ENCODE measurements at places on chromosomes 13 and 19.
A peak's percentile ranks its signal among the peaks of the same experiment; 100 is the strongest.

DNA sequence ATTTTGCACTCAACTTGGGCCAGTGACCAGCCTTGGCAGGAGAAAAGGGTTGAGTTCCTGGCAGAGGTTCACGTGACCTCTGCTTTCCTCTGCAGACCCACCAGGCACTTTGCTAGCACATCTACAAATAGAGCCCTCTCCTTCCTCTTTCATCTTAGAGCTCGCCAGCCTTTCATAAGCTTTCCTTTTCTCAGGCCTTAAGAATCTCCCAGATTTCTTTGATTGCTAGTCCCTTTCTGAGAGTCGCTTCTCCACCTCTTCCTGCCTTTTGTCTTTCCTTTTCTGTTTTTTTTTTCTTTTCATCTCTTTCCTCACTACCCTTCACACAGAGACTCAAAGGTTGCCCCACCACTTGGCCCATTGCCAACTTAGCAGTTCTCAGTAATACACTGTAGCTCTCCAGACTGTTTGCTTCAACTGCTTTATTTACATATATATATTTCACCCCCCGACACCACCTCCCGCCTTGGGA lies 375.7 kb upstream of the SPRY2 start:
- DNase-seq: no peak

- DNase-seq: no peak
Measured at GRCh38 chr13:43720780-43721397, 65.9 kb downstream of the ENOX1 start.

DNA sequence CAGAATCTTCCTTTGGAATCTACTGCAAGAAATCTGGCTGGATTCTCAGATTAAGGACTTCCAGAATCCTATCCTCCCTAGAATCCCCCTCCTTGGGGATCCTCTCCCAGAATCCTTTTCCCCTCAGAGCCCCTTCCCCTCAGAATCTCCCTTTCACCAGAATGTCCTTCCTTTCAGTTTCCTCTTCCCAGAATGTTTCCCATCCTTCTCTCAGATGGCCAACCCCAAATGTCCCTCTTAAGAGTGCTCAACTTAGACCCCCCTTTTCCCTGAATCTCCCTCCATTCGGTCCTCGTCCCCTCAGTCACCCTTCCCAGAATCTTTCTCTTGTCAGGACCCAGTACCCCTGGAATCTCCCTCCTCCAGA lies 584 bp upstream of the RPS16 start:
- DNase-seq: no peak

- no peak for DNase-seq
Measured at GRCh38 chr13:43986421-43986981, 106.8 kb downstream of the LACC1 start.

GRCh38 chr13:46751811-46752635 lies 44.9 kb downstream of the ESD start:
- no peak for DNase-seq

DNA sequence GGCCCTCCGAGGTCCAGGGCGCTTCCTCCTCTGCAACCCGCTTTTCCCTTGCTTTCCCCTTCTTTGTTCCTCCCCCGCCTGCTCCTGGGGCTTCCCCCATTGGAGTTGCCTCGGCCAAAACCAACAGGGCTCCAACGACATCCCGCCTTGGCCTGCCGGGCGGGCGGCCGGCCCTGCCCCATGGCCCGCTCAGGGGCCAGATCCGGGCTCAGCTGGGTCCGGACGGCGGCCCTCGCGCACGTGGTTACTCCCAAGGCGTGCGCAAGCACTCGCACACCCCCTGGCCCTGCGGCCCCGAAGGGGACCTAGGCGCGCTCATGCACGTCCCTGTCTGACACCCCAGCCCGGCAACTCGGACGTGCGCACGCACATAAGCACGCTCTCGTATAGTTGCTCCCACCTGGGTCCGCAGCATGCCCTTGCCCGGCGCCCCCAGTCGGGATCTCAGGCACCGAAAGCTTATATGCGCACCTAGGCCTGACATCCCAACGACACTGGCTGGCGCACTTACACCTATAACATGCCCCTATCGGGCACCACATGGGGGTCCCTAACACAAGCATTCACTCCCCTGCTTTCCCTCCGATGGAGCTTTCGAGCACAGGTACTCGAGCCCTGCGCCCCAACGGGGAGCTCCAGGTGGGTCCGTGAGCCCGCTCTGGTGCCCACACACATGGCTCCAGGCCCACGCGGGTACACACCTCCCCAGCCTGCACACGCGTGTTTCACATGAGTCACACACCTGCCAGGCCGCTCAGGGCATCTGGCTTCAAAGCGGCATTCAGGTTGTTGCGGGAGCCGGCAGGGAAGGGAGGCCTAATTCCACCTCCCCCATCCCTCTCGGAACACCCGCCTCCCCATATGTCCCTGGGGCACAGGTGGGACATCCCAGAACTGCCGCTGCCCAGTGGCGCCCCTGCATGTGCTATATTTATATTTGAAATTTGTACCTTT lies 15.0 kb downstream of the NFIX start:
- DNase-seq: no peak

- no peak for DNase-seq
Measured at GRCh38 chr13:29654384-29654783, 58.9 kb upstream of the SLC7A1 start.

DNA sequence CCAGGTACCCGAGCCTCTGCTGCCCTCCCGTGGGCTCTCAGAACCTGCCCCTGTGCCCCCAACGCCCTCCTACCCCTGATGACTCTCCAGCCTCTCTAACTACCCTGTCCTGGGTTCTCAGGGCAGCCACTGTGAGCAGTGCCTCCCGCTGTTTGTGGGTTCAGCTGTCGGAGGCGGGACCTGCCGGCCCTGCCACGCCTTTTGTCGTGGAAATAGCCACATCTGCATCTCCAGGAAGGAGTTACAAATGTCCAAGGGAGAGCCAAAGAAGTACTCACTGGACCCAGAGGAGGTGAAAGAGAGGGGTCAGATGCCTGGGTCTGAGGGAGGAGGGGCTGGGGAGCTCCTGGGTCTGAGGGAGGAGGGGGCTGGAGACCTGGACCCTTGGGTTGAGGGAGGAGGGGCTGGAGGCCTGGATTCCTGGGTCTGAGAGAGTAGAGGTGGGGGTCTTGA lies 20.0 kb downstream of the CNFN start:
- no peak for DNase-seq

GRCh38 chr13:93309886-93310523 lies 83.4 kb downstream of the GPC6 start:
- DNase-seq: peak; percentile 9

DNA sequence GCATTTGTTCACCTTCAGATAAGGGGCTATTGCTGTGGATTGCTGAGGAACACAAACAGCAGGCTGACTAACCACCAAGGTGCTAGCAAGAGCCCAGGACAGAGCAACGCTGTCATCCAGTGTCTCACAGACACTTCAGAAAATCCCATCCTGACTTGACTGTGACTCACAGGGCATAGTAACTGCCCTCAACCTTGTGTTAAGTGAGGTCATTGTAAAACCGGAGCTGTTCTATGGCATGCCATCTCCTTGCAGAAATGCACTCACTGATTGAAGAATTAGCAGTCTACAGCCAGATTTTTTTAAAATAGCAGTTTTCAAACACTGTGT lies 51.1 kb downstream of the TNFRSF19 start:
- no peak for DNase-seq

DNA sequence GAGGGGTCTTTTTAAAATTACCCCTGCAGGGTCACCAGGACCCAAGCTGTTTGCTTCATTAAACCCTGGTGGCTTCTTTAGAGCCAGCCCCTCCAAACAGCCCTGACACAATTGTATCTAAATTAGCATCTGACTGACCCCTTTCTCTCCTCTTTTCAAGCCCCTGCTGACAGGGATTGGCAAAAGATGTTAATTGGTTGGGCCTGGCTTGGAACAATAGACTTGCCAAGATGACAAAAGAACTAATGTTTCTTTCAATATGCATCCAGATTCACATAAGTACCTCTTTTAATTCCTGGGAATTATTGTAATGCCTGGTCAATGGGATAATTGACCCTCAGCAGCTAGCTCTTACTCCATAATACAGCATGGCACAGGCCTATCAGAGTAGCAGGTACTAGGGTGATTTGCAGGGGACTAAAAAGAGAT lies 140.8 kb downstream of the SHISA2 start:
- no peak for DNase-seq

DNA sequence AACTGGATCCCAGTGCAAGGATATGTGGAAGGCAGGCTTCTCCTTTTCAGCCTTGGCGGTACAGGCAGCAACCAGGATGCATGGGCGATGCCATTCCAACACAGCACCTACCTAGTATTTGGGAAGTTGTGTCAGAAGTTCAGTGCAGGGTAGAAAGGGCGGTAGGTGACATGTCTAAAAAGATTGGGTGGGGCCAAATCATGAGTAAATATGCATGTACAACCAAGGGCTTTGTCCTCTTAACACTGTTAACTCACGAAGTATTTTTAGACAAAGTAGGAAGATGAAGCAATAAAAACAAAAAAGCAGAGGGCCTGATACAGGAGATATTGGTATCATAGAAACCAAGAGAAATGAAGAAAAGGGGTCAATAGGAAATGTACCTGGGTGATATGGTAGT lies 392.1 kb downstream of the MYO16 start:
- DNase-seq: no peak

GRCh38 chr13:76764916-76765315 lies 121.3 kb downstream of the KCTD12 start:
- DNase-seq: no peak

GRCh38 chr13:36061054-36061453 lies 70.1 kb downstream of the DCLK1 start:
- no peak for DNase-seq

GRCh38 chr19:56983804-56984203 lies 136.0 kb upstream of the USP29 start:
- no peak for DNase-seq

- DNase-seq: no peak
Measured at GRCh38 chr13:20174656-20175405, 14.0 kb upstream of the GJA3 start.

GRCh38 chr13:25717666-25718197 lies 334.1 kb downstream of the SHISA2 start:
- DNase-seq: no peak

GRCh38 chr13:31904941-31905824 lies 126.4 kb upstream of the FRY start:
- no peak for DNase-seq

DNA sequence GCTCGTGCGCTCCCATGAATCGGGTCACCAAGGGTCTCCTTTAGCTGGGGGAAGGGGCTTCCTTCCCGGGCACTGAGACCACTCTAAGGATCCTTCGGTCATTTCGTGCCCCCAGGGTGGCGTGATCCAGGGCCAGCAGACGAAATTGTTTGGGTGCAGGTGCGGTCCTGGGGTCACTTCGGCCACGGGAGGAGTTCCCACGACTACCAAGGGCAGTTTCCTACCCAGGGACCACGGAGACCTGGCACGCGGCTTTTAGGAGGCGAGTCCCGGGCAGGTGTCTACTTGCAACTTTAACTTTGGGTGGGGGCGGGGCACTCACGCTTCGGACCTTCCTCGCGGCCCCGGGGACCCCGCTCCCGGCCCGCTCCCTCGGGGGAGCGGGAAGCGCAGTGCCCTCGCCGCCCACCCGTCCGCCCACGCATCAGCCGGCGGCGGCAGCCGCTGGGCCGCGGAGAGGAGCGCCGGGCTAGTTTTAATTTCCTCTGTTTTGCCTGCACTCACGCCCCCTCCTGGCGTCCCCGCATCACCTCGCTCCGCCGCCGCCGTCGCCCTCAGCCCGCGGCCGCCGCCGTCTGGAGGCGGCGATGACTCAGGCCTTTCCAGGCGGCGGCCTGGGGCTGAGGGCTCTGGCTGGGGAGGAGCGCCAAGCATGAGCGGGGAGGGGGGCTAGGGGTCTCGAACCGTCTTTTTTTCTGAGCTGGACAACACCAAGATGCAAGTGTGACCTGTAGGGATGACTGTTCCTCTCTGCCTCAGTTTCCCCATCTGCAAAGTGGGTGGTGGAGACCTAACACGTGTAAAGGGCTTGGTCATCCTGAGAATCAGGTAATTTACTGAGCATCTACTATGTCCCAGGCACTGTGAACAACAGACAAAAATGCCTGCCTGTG lies 21.8 kb downstream of the OLFM2 start:
- DNase-seq: no peak

GRCh38 chr13:91592056-91593014 lies 193.9 kb downstream of the GPC5 start:
- DNase-seq: no peak

- DNase-seq: no peak
Measured at GRCh38 chr13:66033924-66034323, 1196.2 kb downstream of the PCDH9 start.

GRCh38 chr19:45058622-45059159 lies 17.6 kb downstream of the ZNF296 start:
- no peak for DNase-seq

GRCh38 chr13:49530457-49530856 lies 34.7 kb downstream of the PHF11 start:
- no peak for DNase-seq

GRCh38 chr13:42271337-42272114 lies 426 bp upstream of the AKAP11 start:
- peak; percentile 99 for DNase-seq

DNA sequence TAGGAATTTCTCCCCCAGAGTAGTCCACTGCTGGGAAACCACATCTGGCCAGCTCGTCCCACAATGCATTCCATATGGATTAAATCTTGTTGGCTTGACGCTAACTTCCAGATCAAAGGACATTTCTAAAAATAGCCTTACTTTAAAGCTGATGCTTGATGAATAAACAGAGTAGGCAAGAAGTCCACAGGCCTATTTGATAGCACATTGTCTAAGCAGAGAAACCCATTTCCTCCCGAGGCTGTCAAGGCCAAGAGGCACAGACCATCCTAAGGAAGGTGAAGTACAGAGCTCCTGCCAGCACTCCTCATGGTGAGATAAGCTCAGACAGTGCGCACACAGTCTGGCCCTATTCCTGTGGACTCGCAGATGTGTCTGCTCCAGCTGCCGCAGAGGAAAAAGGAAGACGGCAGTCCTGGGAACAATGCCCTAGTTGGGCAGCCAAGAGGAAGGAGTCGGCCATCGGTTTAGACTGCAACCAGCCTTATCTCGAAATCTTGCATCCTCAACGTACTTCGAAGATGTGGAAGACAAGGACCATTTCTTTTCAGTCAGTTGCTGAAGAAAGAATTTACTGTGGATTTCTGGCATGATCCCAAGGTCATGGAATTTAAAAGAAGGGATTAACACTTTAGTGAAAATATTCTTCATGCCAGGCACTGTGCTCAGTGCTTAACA lies 156.8 kb downstream of the RGCC start:
- DNase-seq: no peak

DNA sequence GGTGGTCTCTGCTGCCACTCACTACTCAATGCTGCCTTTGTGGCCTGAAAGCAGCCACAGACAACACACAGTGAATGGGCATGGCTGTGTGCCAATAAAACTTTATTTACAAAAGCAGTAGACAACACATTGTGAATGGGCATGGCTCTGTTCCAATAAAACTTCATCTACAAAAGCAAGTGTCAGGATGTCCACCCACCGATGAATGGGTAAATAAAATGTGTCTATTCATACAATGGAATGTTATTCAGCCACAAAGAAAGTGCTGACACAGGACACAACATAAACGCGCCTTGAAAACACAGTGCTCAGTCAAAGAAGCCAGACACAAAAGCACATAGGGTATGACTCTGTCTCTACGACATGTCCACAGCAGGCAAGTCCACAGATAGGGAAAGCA lies 20.1 kb downstream of the ZSCAN5A start:
- no peak for DNase-seq

GRCh38 chr19:49326165-49326704 lies 1.2 kb upstream of the SLC6A16 start:
- no peak for DNase-seq

- no peak for DNase-seq
Measured at GRCh38 chr19:17405250-17406045, at the start of gene BST2. BST2 (minus strand) TSS chr19:17405630; CDS start chr19:17405575, 55 bp downstream.

- DNase-seq: no peak
Measured at GRCh38 chr13:94028234-94028633, 451.2 kb downstream of the DCT start.
